ENCODE measurements at places on chromosomes 2 and 18. TPM values are rescaled to one million over a fixed set of nuclear protein-coding genes. Genes with fewer than 3 reads are reported as not detected.

- no peaks in the 10 kb centered on the region for H3K27me3 ChIP-seq
- H3K4me1 ChIP-seq: no peaks in the 10 kb centered on the region
- no peaks in the 10 kb centered on the region for H3K36me3 ChIP-seq
These were observed 12.5 kb downstream of the RASGRP3 start for GRCh38 chr2:33488715-33489540.

RBM44 gene
- 0.98 TPM for total RNA-seq

GRCh38 chr18:75621818-75622217, 194.3 kb upstream of the SMIM21 start:
- H3K27ac ChIP-seq: no peak overlapping the region
- H3K4me3 ChIP-seq: no peak overlapping the region
- no peaks in the 10 kb centered on the region for H3K36me3 ChIP-seq
- no peaks in the 10 kb centered on the region for H3K27me3 ChIP-seq
- DNase-seq: no peak

CYP20A1 gene
- 19.4 TPM for total RNA-seq

GPD2 gene
- total RNA-seq: 30.4 TPM

- H3K27me3 ChIP-seq: no peaks in the 10 kb centered on the region
- no peak for DNase-seq
- H3K4me1 ChIP-seq: peaks cover 33% of the 10 kb centered on the region
- H3K4me3 ChIP-seq: no peak overlapping the region
These were observed 10.6 kb downstream of the DGUOK start for GRCh38 chr2:73937103-73937885.

PPM1B gene
- 32.2 TPM for total RNA-seq

GRCh38 chr18:35141077-35141476, 99.8 kb upstream of the ZNF397 start:
- H3K36me3 ChIP-seq: no peaks in the 10 kb centered on the region
- no peaks in the 10 kb centered on the region for H3K27me3 ChIP-seq
- H3K4me1 ChIP-seq: no peaks in the 10 kb centered on the region
- H3K4me3 ChIP-seq: no peak overlapping the region

GRCh38 chr2:101219246-101219645, 33.4 kb upstream of the CNOT11 start:
- no peaks in the 10 kb centered on the region for H3K36me3 ChIP-seq
- no peaks in the 10 kb centered on the region for H3K4me1 ChIP-seq
- DNase-seq: no peak
- H3K4me3 ChIP-seq: no peak overlapping the region
- H3K27me3 ChIP-seq: no peaks in the 10 kb centered on the region

DNA sequence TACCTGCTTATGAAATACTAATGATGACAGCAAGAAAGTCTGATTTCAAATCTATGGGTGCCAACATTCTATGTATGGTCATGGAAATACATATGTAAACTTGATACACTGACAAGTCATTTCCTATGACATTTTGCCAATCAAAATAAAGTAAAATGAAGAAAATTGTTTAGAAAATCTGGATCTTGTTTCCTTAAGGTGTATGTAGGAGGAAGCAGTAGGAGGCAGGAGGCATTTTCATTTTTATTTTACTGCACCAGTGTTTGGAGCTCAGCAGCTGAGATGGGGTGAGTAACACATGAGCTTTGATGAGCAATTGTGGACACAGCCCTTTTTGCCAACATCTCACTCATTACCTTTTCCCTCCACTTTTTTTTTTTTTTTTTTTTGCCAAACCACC, 167.0 kb downstream of the AFF3 start:
- no peaks in the 10 kb centered on the region for H3K4me1 ChIP-seq
- no peaks in the 10 kb centered on the region for H3K27me3 ChIP-seq
- H3K27ac ChIP-seq: no peak overlapping the region
- H3K4me3 ChIP-seq: no peak overlapping the region
- no peak for DNase-seq
- H3K36me3 ChIP-seq: no peaks in the 10 kb centered on the region

CHRNA1 gene
- not detected for total RNA-seq

VRK2 gene
- 23.1 TPM for total RNA-seq

GRCh38 chr2:10892796-10893350, 18.9 kb upstream of the KCNF1 start:
- H3K27me3 ChIP-seq: no peaks in the 10 kb centered on the region
- no peak for DNase-seq
- no peaks in the 10 kb centered on the region for H3K4me1 ChIP-seq

ARHGAP28 gene
- total RNA-seq: 7.6 TPM

SCN7A gene
- 15.0 TPM for total RNA-seq

CNDP1 gene
- total RNA-seq: 9.8 TPM

- H3K4me1 ChIP-seq: no peaks in the 10 kb centered on the region
- no peak for DNase-seq
- H3K36me3 ChIP-seq: no peaks in the 10 kb centered on the region
- no peak overlapping the region for H3K27ac ChIP-seq
- no peak overlapping the region for H3K4me3 ChIP-seq
- no peaks in the 10 kb centered on the region for H3K27me3 ChIP-seq
These were observed 1387.1 kb upstream of the TMEFF2 start for GRCh38 chr2:193581807-193582206.

ARL4C gene
- total RNA-seq: 17.4 TPM

DNA sequence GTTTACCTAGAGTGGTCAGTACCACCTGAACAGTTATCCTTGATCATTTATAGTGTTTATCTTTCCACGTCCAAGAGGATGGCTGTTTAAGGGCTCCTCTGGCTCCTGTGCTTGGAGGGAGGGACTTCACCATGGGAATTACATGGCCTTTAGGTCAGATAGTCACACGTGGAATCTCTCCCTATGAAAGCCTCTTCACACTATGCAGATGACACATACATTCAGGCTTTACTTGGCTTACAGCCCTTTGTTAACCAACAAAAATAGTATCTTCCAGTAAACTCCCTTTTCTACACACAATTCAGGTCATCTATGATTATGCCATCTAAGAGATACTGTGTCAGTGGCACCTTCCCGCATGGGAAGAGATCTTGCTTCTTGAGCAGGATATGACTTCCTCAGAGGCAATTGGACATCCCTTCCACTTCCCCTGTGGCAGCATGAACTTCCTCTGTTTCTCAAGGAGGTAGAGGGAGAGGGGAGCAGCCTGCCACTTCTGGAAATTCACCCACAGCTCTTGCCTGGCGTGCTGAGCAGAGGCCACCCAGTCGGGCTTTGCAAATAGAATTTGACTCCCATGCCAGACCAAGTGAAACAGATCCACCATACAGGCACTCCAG, 53.5 kb downstream of the COLEC12 start:
- H3K36me3 ChIP-seq: no peaks in the 10 kb centered on the region
- no peak overlapping the region for H3K4me3 ChIP-seq
- no peaks in the 10 kb centered on the region for H3K4me1 ChIP-seq
- no peak for DNase-seq
- no peak overlapping the region for H3K27ac ChIP-seq
- H3K27me3 ChIP-seq: no peaks in the 10 kb centered on the region

GRCh38 chr2:190540048-190540447, 5.5 kb upstream of the NEMP2 start:
- H3K27me3 ChIP-seq: no peaks in the 10 kb centered on the region
- no peak overlapping the region for H3K4me3 ChIP-seq
- H3K36me3 ChIP-seq: no peaks in the 10 kb centered on the region
- DNase-seq: no peak
- no peak overlapping the region for H3K27ac ChIP-seq

DNER gene
- total RNA-seq: 11.3 TPM

GRCh38 chr18:3870914-3871313, 420.9 kb downstream of the TGIF1 start:
- DNase-seq: no peak
- no peaks in the 10 kb centered on the region for H3K4me1 ChIP-seq
- no peaks in the 10 kb centered on the region for H3K27me3 ChIP-seq
- H3K27ac ChIP-seq: no peak overlapping the region
- no peak overlapping the region for H3K4me3 ChIP-seq
- H3K36me3 ChIP-seq: no peaks in the 10 kb centered on the region

EML6 gene
- 1.7 TPM for total RNA-seq

EFR3B gene
- total RNA-seq: 1.5 TPM

DNA sequence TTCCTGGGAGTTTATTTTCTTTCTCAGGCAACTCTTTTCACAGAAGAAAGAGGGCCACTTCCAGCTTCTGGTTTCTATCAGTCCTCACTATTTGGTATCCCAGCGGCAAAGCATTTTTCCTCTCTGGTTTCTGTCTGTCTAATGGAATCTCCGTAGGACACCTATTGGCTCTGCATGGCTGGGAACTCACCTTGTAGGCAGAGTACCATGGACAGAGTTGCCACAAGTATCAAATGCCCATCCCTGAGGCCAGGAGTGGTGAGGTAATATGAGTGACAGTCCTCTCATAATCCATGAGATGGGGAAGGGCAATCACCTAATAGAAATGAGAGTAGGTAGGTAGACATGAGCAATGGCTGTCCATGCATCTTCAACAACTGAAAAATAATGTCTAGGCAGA, 369.5 kb upstream of the PIK3C3 start:
- no peak overlapping the region for H3K4me3 ChIP-seq
- H3K27me3 ChIP-seq: no peaks in the 10 kb centered on the region

ANKRD30B gene
- total RNA-seq: not detected

GRCh38 chr2:233311241-233311926, 3.8 kb downstream of the SAG start:
- no peaks in the 10 kb centered on the region for H3K36me3 ChIP-seq
- no peak overlapping the region for H3K4me3 ChIP-seq
- H3K27ac ChIP-seq: no peak overlapping the region
- H3K27me3 ChIP-seq: no peaks in the 10 kb centered on the region

- H3K4me1 ChIP-seq: no peaks in the 10 kb centered on the region
- H3K36me3 ChIP-seq: no peaks in the 10 kb centered on the region
- H3K27ac ChIP-seq: no peak overlapping the region
- no peaks in the 10 kb centered on the region for H3K27me3 ChIP-seq
These were observed 68.3 kb upstream of the ZNF397 start for GRCh38 chr18:35172451-35173035.

DNA sequence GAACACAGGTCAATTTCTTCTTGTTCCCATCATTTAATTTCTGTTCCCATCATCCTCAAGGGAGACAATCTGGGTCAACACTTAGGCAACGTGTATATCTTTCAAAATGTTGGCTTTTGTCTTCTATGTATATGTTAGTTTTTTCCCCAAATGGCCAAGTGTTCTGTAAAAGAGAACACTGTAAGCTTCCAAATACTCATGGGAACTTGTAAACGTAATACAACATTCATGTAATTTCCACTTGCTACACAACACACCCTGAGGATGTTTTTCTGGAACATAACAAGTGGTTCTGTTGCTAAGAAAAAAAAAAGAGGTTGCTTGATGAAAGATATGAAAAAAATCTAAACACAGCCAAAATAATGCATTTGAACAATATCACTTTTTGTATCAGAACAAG, 149.1 kb downstream of the ATAD2B start:
- no peaks in the 10 kb centered on the region for H3K27me3 ChIP-seq
- DNase-seq: no peak
- no peaks in the 10 kb centered on the region for H3K4me1 ChIP-seq
- no peaks in the 10 kb centered on the region for H3K36me3 ChIP-seq
- H3K27ac ChIP-seq: no peak overlapping the region

DNA sequence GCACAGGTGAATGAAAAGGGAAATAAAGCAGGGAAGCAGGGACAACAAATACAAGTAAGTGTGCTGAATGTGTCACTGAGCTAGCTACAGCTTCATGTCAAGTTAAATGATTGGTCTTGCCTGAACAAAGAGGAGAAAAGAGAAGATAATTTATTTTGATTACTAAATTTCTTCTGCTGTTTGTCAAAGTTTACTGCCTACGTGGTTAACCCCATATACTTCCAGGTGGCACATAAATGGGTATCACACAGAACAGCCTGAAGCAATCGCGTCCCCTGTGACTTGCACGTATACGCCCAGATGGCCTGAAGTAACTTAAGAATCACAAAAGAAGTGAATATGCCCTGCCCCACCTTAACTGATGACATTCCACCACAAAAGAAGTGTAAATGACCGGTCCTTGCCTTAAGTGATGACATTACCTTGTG, 434.2 kb downstream of the LRRTM4 start:
- no peaks in the 10 kb centered on the region for H3K4me1 ChIP-seq
- no peak for DNase-seq
- H3K27me3 ChIP-seq: no peaks in the 10 kb centered on the region

HOXD13 gene
- 15.7 TPM for total RNA-seq

GRCh38 chr2:104872866-104873688, 19.2 kb downstream of the POU3F3 start:
- no peak overlapping the region for H3K27ac ChIP-seq
- peaks cover 3% of the 10 kb centered on the region for H3K27me3 ChIP-seq
- peak overlapping the region; percentile 35 for H3K4me3 ChIP-seq
- no peak for DNase-seq
- peaks cover 15% of the 10 kb centered on the region for H3K4me1 ChIP-seq

- H3K27ac ChIP-seq: peak overlapping the region; percentile 75
- H3K4me1 ChIP-seq: peaks cover 7% of the 10 kb centered on the region
- no peak for DNase-seq
- no peaks in the 10 kb centered on the region for H3K27me3 ChIP-seq
These were observed 203.5 kb upstream of the TWIST2 start for GRCh38 chr2:238644095-238645081.

MTA3 gene
- total RNA-seq: 46.7 TPM

NT5DC4 gene
- not detected for total RNA-seq

- peaks cover 11% of the 10 kb centered on the region for H3K4me1 ChIP-seq
- no peak overlapping the region for H3K4me3 ChIP-seq
- H3K27ac ChIP-seq: peak overlapping the region; percentile 10
- DNase-seq: no peak
These were observed 23.4 kb upstream of the STAT1 start for GRCh38 chr2:191037351-191037750.

IL1F10 gene
- total RNA-seq: not detected

GRCh38 chr2:179645047-179645446, 216.4 kb downstream of the ZNF385B start:
- H3K4me1 ChIP-seq: no peaks in the 10 kb centered on the region
- H3K27ac ChIP-seq: no peak overlapping the region
- H3K36me3 ChIP-seq: no peaks in the 10 kb centered on the region
- H3K4me3 ChIP-seq: no peak overlapping the region
- no peaks in the 10 kb centered on the region for H3K27me3 ChIP-seq
- no peak for DNase-seq

DNA sequence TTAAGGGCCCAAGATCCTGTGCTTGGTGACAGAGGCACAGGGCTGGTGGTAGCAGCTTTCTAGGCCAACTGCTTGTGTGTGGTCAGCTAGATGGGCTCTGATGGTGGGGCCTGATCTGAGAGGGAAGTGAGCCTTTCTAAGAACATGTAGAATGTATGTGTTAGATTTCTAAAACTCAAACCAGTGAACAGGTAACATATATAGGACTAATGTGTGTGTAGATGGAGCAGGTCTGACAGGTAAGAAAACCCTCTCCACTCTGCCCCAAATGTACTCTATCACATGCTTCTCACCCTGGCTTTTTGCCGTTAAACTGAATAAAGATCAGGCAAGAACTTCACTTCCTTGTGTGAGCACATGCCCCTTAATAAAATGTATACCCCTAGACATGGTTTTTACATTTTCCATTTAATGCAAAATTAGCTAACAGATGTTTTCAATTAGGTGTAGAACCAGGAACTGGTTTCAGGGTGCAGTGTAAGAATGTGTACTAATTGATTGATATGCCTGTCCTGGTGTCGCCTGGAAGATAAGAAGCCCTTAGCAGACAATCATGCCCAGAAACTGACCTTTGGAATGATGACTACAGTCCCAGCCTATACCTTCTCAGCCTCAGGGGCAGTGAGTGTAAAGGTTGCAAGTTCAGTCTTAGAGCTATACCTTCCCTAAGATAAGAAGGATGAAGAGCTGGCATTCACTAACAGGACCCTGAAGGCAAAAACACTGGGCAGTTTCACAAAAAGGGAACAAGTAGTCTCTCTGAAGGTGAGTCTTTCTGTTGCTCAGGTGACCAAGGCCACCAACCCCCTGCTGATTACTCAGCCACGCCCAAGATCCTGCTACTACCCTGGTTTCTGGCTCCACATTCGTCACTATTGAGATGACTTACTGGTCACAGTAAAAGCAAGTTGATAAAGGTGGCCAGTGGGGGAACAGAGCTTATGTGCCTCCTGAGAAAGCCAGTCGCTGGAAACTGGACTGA, 71.2 kb downstream of the SPATS2L start:
- no peaks in the 10 kb centered on the region for H3K27me3 ChIP-seq
- peak overlapping the region; percentile 80 for H3K27ac ChIP-seq
- no peak for DNase-seq
- peaks cover 80% of the 10 kb centered on the region for H3K4me1 ChIP-seq
- H3K36me3 ChIP-seq: no peaks in the 10 kb centered on the region

Measured in vagina (tissue), 2 donors.